DMS79 treated with DMSO at 0.1 percent for 48 hours (cell line): ENCODE measurements at places on chromosomes 7 and 10.

DNA sequence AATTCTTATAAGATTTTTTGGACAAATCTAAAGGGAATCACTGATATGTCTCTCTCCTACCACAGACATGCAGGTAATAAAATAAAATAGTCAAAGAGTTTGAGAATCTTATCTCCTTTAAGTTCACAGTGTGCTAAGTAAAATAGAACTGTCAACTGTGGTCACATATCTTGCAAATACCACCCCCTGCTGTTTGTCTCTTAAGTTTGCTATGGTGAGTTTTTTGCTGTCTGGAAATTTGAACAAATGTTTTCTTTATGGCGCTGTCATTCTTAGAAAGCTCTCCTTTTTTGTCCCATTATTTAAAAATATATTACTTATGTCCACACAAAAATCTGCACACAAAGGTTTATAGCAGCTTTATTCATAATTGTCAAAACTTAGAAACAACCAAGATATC is 19.6 kb downstream of the GIMAP5 start:
- DNase-seq, result no peak

DNA sequence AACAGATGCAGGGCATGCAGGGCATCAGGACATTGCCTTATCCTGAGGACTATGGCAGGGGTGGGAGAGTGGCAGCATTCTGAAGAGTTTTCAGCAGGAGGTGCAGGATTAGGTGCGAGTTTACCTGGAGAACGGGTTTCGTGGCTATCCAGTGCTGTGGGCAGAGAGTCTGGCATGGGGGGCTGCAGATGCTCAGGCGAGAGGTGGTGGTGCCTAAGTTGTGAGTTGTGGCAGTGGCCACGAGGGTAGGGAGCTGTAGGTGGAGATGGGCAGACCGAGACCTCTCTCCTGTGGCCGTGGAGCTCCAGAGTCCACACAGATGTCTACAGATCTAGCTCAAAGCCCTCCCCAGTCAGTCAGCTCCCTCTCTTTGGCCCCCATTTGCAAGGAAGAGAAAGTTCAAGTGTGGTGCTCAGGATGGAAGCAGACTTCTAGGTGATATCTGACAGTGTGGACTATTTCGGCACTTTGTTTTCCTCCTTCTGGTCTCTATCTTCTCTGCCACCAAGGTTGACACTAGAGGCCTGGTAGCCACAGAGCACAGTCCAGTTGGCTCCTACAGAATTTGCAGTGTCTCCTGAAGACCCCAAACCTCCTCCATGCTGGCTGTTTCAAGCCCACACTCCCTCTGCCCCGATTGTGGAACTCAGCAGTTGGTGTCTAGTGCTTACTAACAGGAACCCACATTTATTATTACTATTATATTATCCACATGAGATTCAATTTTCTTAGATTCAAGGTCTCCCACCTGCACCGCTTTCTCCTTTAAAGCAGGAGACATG is 955.7 kb upstream of the ZNF722 start:
- no peak for DNase-seq

DNA sequence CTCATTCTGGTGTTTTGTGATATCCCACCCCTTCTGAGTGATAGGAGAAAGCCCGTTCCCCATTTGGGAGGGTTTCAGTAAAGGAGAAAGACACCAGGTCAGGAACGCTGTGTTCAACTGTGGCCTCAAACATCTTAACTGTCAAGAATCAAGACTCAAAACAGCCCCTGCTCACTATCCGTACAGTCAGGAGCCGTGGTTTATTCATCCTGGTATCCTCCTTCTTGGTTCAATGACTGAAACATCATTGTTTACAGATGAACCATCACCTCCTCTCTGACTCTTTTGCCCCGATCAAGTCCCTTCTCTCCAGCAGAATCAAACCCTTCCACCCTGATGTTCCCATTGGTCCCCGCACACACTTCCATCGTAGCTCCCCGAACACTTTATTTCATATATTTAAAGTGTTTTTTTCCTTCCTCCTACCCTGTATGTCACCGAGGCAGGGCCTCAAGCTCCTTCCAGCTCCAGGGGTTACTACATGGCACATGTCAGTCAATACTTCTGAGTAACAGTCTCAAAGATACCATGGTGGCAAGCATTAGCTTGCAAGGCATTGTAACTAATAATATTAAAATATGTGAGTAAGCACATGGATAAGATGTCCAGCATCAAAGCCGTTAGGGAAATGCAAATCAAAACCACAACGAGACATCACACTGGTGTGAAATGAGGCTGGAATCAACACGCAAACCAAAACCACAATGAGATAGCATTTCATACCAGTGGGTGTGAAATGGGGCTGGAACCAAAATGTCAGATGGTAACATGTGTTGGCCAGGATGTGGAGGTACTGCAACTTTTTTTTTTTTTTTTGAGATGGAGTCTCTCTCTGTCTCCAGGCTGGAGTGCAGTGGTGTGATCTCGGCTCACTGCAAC is 124.7 kb upstream of the C1QL3 start:
- DNase-seq, result no peak

GRCh38 chr10:35765066-35765527 is 123.0 kb upstream of the FZD8 start:
- no peak for DNase-seq

DNA sequence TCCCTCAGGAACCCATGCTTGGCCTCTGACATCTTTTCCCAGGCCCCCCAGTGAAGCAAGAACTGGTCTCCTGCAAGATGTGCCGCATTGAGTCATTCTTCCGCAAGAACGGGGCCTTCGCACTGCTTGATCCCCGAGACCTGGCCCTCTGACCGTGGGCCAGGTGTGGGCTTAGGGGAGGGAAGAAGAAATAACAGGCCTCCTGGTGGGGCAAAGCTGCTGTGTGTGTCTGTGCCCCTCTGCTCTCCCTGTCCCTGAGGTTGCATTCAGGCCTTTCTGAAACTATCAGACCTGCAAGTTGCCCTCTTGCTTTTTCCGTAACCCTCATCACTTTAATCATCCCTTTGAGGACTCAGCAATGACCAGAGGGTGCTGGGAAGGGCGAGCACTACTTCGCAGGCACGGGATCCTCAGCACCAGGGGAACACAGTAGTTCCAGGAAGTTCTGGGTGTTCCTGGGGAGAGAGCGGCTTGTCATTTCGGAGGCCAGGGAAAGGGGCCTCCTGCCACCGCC is 6.0 kb downstream of the ATP6V1F start:
- DNase-seq, result no peak

DNA sequence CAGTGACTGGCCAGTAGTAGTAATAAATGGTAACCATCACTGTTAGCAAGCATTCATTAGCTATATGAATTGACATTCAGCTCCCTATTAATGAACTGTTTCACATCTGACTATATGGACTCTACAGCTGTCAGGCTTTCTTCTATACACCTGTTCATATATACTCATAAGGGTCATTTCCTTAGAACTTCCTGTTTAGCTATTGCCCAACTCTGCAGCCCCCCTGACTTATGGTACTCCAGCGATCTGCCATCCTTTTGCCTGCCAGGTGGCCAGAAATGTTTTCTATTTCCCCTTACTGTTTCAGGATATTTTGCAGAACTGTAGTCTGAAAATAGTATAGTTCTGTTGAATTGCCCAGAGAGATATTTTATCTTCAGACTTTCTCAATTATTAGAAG is 56.6 kb downstream of the TASOR2 start:
- no peak for DNase-seq

DNA sequence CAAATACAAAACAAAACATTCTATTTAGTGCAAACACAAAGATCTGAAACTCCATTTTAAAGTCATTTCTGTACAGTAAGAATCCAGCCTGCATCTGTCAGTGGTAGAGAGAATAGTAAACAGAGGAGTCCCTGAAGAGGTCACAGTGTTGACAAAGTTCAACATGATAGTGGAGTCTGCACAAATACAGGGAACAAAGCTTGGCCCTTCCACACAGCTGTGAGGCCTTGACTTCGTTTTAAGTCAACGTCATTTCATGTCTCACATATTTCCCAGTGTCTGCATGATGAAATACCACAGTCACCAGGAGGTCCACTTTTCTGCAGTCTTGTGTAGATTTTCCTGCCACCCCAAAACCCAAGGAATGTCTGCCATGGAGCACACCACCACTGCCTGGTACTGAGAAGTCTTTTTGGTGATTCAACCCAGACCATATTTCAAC is 33.0 kb downstream of the CYP26A1 start:
- DNase-seq, result no peak

DNA sequence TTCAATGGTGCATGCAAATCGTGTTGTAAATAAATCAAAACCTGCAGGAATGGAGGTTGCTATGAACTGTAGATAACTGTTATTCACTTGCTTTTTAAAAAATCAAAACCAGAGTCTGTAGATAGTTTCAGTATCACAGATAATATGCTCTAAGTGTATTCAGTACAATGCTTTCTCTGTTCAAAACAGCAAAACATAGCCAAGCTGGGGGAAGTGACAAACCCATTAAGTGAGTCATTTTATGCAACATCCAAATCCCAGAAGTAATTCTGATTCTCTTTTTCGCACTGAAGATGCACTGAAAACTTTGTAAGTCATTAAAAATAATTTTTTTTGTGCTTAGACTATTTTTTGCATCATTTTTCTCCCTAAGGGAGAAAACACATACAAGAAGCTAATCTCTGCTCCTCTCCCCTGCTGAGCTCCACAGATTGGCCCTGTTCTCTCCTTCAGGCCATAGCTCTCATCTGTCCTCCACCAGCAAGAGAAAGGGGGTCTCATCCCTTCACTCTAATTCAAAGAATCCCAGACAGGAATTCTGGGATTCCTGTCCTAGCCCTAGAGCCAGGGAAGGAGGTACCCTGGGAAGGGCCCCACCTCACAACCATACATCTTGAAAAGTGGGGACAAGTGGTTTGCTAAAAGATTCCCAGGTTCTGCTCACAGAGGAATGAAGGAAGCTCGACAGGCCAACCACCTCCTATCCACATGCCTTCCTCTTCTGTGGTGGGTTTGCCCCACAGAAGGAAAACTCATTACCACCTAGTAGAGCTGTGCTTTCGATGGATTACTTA is 4.9 kb downstream of the PRTFDC1 start:
- no peak for DNase-seq

- DNase-seq, result no peak
Measured at GRCh38 chr7:151088856-151089699, 2.8 kb downstream of the AGAP3 start.

DNA sequence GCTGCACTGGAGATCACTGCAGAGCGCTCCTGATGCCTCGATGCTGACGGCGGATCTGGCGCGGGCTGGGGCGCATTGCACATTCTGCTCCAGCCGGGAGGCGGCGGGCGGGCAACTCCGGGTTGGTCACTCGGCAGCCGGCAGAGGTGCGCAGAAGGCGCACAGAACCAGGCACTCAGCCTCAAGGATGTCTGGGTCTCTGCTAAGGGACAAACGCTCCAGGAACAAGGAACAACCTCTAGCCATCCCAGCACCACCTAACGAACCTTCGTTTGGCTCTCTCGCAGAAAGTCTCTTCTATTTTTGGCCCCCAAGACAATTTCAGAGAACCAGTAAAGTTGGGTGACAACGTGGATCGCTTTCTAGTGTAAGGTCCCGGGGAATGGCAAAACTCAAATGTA is 254.6 kb downstream of the OTUD1 start:
- DNase-seq, result no peak

GRCh38 chr7:9186730-9187129 is 753.3 kb downstream of the NXPH1 start:
- no peak for DNase-seq

DNA sequence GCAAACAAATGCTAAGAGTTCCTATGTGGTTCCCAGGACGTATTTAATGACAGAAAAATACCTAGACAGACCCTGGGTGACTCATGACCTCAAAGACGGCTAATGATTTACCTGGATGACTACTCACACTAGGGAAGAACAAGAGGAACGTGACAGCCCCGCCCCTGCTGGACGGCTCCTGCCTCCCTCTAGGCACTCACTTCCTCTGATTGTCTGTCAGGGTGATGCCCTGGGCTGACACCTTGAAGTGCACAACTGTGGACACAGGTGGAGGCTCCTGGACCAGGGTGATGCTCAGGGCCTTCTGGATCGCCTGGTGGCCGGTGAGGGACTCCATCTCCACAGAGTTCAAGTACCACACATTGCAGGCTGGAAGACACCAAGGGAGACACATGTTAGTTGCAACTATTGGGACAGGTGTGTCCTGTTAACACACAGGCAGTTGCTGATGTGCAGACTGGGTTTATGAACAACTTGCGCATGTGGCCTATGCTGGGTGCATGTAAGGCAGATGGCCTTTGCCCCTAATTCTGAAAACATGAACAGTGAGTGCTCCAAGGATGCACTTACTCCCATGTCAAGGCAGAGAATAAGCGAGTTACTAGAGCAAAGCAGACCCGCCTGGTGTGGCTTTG is 298.3 kb downstream of the TNS3 start:
- DNase-seq, result no peak

DNA sequence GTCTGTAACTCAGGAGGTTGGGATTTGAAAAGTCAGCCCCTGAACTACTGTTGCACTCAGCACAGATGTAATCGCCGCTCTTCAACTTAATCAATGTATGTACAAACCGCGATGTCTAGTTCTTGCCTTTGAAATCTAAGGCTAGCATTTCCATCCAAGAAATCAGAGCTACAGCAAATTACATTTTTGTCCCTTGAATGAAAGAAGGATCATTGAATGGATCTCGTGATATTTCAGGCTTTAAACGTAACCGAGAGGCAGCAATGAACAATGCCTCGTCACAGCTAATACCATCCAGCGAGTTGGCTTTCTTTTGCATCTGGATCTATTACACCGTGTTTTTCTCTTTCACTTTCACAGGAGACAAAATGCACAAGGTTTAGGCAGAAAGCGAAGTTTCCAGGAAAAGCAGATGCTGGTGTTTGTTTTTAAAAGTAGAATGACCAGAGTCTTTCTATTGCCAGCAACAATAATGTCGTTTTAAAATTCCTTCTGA is 5.5 kb downstream of the SKIDA1 start:
- peak; percentile 67 for DNase-seq

GRCh38 chr7:23334482-23335056 is 35.4 kb downstream of the MALSU1 start:
- DNase-seq, result peak; percentile 91

GRCh38 chr10:70683940-70684339 is 11.6 kb downstream of the ADAMTS14 start:
- no peak for DNase-seq
